ENCODE measurements at places on chromosomes 16 and 17.

GRCh38 chr17:74748279-74748528 is 224 bp upstream of the NHERF1 start:
- DNase-seq, result no peak

GRCh38 chr16:75130150-75130771 is 13.7 kb upstream of the LDHD start:
- no peak for DNase-seq

DNA sequence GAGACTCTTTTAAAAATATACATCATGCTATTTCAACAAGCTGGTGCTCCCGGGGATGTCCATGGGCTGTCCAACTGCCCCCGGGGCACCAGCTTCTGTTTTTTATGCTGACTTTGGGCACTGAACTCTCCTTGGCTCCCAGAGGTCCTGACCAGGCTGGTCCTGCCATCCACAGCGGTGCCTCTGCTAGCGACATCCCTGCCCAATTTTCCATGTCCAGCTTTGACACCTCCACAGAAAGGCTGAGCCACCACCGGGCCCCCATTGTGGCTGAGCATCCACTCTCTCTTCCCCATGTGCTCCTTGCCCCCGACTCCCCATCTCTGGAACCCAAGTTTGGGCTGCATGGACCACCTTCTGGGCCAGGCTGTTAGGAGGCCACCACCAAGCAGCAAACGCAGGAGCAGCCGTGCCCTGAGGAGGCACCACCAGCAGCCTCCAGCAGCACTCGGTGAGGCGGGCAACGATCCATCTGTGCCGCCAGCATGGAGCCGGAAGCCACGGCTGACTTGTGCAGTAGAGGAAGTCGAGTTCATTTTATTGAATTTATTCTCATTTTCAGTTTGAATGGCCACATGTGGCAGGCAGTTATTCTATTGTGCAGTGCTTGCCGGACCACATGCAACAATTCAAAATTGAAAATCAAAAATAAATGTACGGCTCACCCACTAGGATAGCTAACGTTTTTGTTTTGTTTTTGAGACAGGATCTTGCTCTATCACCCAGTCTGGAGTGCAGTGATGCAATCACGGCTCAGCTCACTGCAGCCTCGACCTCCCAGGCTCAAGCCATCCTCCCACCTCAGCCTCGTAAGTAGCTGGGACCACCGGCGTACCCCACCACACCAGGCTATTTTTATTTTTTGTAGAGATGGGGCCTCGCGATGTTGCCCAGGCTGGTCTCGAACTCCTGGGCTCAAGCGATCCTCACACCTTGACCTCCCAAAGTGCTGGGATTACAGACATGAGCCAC is 2.8 kb upstream of the MEAK7 start:
- no peak for DNase-seq

DNA sequence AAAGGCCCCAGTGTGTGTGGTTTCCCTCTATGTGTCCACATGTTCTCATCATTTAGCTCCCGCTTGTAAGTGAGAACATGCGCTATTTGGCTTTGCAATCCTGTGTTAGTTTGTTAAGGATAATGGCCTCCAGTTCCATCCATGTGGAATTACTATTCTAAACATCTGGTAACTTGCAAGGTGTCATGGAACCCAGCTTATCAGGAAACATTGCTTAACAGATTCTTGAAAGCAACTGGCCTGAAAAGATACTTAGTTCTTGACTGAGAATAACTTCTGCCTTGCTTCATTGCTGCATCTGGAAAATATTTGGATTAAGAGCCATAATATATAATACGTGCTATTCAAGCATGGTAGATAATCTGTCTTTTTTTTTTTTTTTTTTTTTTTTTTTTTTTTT is 27.8 kb downstream of the PAFAH1B1 start:
- DNase-seq, result no peak

Data from esophagus squamous epithelium (tissue), 5 donors.